SW 1271 (cell line): ENCODE measurements at places on chromosomes 13 and 19.

DNA sequence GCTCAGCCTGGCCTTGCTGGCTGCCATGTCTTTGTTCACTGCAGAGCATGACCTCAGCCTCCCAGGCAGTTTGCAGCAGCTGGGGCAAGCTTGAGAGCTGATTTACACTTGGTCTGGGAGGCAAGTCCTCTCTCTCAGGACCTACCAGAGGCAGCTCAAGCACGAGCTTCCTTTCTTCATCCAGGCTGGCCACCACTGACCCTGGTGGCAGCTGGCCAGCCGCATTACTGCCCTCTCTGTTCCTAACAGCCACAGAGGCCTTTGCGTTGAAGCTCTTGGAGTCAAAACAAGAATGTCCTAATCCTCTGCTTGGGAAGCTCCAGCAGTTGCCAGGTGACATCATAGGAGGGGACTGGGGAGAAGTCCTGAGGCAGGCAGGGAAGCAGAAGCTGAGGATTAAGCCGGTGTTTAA lies 85.7 kb downstream of the NUFIP1 start:
- DNase-seq, result no peak

GRCh38 chr13:72754111-72754510 lies 26.4 kb downstream of the BORA start:
- DNase-seq, result no peak

DNA sequence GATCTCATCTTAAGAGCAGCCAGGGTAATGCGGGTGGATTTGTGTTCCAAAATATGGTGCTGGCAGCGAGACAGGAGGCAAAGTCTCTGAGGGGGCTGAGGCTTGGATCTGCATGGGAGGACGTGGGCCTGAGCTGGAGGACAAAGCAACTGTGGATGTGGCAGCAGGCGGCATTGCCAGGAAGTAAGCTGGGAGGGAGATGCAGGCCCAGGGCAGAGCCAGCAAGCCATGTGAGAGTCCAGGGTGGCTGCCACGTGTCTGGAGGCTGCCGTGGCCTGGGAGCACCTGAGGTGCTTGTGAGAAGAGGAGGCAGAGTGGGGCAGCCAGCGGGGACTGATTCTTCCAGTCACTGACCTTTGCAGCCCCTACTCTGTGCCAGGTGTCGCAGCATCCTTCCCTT lies 52.0 kb downstream of the DPF1 start:
- no peak for DNase-seq

- no peak for DNase-seq
Observed at GRCh38 chr13:95325485-95325884, 24.2 kb upstream of the ABCC4 start.

GRCh38 chr13:105665284-105665683 lies 870.2 kb downstream of the EFNB2 start:
- no peak for DNase-seq

GRCh38 chr13:106445996-106446395 lies 89.5 kb downstream of the EFNB2 start:
- no peak for DNase-seq

DNA sequence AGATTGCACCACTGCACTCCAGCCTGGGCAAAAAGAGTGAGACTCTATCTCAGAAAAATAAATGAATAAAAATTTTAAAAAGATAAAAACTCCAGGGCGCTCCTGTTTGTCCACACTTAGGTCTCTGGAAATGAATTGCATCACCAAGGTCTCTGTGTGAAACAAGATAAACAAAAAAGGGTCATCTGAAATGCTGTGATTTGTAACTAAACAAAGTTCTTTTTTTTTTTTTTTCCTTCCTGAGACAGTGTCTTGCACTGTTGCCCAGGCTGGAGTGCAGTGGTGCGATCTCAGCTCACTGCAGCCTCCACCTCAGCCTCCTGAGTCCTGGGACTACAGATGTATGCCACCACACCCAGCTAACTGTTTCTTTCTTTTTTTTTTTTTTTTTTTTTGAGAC lies 11.5 kb downstream of the FZR1 start:
- no peak for DNase-seq

DNA sequence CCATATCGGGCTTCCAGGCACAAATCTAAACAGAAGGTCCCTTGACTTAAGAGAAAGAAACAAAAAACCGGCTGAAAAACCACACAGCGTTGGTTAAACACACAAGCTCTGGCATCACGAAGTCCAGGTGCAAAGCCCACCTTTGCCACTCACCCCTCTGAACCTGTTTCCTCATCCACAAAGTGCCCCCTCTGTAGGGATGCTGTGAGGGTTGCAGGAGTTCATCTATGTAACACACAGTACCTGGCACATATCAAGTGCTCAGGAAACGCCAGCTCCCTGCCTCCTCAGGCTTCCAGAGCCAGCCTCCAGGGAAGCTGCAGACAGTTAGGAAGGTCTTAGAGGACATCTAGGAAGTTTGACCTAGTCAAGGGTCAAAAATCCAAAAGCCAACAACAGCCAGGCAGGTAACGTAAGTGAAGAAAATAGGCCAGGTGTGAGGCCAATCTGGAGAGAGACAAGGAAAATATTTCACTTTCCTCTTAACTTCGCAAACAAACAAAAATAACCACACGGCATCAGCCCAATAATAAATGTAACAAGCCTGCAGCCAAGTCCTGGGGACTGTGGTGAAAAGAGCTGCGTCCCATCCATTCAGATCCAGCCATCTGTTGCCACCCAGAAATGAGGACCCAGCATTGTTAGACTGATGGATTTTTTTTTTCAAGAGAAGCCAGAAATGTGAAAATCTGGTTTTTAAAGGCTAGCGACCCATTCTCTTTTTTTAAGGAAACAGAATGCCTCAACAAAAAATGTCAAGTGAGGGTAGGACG lies 10.0 kb downstream of the KDELR1 start:
- no peak for DNase-seq

DNA sequence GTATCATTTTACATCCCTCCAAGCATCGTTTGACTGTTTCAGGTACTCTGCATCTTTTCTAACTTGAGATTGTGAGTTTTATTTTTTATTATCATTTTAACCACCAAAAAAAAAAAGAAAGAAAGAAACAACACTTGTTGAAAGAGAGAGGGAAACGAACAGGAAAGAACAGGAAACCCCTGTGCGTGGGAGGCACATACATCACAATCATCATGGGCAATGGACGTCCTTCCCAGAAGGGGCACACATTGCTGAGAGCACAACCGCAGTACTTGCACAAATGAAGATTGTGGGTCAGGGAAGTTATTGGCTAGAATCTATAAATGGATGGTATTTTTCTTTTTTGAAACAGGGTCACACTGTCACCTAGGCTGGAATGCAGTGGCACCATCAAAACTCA lies 1.7 kb downstream of the CLC start:
- DNase-seq, result no peak

DNA sequence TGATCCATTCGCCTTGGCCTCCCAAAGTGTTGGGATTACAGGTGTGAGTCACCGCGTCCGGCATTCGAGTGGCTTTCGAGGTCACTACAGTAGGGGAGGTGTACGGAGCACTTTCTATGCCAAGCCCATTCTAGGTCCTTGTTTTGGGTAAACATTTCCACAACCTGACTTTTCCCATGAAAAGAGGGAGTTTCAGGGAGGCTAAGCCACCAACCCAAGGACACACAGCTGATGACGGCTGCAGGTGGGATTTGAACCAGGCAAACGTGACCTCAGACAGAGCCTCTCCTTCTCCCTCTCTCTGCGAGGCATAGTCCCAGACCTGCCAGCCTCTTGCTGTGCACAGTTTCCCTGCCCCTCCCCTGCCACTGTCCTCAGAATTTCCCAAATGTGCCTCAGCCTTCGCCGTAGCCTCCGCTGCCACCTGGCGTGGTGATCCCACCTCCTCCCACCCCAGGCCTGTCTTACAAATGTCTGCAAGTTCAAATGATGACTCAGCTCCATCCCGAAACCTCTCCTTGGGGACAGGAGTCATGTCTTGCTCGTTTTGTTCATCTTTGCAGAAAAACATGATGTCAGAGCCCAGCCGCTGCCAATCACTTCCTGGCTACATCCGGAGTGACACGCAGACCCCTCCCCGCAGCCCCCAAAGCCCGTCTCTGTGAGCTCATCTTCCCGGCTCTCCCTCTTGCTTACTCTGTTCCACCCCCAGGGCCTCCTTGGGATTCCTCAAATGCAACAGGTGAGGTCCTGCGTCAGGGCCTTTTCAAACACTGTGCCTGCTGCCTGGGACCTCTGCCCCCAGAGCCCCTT lies 6.6 kb upstream of the GADD45B start:
- no peak for DNase-seq

- no peak for DNase-seq
Observed at GRCh38 chr13:99003851-99004471, 26.1 kb upstream of the DOCK9 start.

- no peak for DNase-seq
Observed at GRCh38 chr19:40762754-40763470, 11.9 kb downstream of the SNRPA start.
